HTR-8/SVneo (cell line): ENCODE measurements at places on chromosomes 6 and 20.

DNA sequence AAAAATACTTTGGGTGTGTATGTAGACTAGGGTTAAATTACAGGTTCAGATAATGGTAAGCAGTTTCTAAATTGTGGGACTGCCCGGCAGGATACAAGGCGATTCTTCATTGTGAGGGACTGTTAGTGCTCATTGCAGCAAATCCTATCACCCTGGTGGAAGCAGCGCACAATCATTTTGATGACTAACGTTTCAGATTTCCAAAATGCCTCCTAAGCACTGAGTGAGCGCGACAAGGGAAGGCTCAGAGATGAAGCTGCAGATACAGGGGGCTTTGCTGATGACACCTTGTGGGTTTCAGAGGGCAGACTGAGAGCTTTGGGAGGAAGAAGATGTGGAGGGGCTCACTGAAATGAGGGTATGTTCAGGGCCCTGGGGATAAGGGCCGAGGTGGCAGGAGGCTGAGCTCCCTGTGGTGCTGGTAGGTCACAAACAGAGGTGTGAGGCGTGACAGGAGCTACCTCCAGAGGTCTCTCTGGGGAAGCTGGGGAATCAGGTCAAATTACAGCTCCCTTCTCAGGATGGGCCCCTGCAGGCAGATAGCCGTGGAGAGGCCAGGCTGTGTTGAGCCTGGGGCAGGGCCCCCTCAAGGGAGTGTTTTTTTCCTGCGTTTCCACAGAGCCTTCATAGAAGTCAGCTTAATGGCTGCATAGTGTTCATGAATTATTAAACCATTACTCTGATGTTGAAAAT, 84.5 kb upstream of the FYN start:
- peak; percentile 42 for DNase-seq

GRCh38 chr6:3918469-3918868, 69.3 kb downstream of the FAM50B start:
- DNase-seq: no peak

DNA sequence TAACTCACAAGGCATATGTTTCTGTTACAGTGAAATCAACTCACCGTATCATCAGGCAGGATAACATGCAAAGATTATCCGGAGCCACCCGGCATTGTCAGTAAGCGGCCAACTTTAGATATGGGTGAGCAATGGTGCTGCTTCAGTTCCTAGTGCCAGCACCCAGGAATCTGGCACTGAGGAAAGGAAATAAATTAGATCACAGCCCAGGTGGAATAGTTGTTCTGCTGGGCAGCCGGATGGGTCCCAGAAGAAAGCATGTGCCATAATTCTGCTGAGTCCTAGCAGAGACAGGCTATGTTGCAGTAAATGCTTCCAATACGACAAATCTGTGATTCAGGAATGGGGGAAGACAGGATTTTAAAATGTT, 183.6 kb upstream of the SPTLC3 start:
- DNase-seq: no peak

DNA sequence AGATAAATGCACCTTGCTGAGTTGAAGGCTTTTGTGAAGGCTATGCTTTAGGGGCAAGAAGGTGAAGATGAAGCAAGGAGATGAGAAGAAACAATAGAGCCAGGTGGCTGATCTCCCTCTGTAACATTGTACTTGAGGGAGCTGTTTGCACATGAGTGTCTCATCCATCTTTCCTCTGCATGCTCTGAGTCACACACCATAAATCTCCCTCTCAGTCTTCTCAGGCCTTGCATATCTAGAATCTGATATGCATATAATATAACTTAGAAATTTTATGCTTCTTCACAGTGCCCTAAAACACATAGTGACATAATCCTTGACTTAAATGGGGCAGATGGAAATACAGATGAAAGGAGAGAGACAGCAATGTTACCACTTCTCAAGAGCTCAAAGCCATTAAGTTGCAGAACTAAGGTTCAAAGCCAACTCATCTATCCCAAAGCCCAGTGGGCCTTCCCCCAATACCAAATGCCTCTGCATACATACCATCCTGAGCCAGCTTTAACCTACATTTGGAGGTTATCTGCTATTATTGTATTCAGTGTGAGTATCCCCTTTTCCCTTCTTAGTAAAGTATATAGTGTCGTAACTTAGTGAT, 62.4 kb upstream of the STXBP5 start:
- DNase-seq: peak; percentile 28

GRCh38 chr6:23218751-23219150, 649.4 kb downstream of the HDGFL1 start:
- no peak for DNase-seq

- DNase-seq: no peak
Observed at GRCh38 chr6:40555092-40555491, 32.1 kb downstream of the LRFN2 start.

- no peak for DNase-seq
Observed at GRCh38 chr6:9233226-9233625, 797.9 kb upstream of the SLC35B3 start.

- DNase-seq: no peak
Observed at GRCh38 chr6:35669451-35670045, 19.2 kb downstream of the FKBP5 start.

- DNase-seq: no peak
Observed at GRCh38 chr6:17904491-17905120, 82.8 kb downstream of the KIF13A start.

DNA sequence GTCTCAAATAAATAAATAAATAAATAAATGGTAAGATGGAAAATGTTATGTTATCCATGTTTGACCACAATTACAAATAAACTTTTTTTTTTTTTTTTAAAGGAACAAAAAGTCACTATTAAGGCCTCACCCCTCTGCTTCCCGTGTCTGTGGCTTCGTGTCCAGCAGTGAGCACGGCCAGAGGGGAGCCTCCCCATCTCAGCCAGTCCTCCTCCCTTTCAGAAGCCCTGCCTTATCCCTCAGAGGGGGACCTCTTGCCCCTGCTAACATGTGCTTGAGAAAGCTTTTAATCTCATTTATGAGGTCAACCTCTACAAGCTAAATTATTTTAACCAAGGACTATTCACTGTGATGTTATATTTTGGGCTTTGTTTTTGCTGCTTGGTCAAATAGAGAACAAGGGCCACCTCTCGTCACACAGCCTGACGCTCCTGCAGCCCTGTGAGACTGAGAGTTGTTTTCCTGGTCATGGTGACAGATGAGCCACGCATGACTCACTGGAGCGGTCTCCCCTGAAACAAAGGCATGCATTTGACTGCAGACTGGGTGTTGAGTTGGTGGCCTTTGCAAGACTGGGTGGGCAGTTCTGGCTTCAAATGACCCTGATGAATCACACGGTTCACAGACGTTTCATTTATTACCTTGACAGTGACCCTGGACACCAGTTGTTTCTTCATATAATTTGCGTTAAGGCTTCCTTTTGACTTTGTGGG, 131.8 kb downstream of the TIAM2 start:
- peak; percentile 76 for DNase-seq

DNA sequence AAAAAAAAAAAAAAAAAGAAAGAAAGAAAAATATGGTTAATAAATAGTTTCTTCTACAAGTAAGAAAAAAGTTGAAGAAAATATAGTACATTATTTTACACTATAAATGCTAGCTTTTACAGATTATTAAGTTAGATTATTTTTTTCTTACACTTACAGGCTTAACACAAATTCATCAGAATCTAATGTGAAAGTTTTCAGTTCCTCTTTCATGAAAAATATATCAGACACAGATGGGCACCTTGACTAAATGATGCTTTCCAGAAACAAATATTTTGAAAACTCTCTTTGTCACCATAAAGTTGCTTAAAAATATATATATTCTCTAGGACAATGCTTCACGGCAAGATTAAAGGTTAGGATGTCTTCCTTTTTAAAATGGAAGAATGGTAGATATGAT, 321.8 kb upstream of the HSF2 start:
- no peak for DNase-seq

GRCh38 chr20:23583526-23583925, 15.2 kb upstream of the CST9L start:
- no peak for DNase-seq

DNA sequence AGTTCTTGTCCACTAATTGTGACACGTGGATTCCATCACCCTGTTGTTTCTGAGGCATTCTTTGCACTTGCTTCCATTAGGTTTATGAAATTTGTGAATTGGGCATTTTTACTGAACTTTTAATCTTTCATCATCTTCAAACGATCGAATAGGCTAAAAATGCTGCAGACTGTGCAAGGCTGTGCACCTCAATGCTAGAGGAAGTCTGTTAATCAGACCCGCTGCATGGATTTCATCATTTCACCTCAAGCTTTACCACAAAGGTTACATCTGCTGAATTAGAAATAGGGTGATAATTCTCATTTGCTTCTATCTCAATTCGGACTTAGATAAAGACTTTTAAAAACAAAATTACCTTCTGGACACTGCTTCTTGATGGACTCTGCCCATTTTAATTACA, 27.8 kb upstream of the F13A1 start:
- no peak for DNase-seq

- DNase-seq: no peak
Observed at GRCh38 chr6:148814082-148814790, 67.4 kb downstream of the UST start.

- DNase-seq: peak; percentile 88
Observed at GRCh38 chr20:58524814-58525213, 9.6 kb upstream of the APCDD1L start.

DNA sequence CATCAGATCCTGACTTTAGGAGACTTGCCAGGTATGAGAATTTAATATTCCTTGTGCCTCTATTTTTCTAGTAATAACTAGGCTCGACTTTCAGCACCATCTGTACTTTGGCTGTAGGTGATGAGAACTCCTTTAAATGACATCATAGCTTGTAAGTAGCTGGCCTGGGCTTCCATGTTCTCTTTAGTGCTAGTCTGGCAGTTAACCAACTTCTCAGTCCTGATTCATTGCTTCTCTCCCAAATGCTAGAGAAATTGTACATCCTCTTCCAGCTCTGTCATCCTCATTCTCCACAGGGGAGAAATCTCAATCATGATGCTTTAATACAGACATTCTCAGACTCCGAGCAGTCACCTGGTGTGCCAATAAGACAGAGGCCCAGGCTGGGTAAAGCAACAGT, 143.5 kb upstream of the MOCS1 start:
- DNase-seq: no peak

GRCh38 chr6:77502981-77503380, 39.7 kb upstream of the HTR1B start:
- DNase-seq: no peak

- DNase-seq: no peak
Observed at GRCh38 chr6:31805939-31806469, 762 bp downstream of the LSM2 start.

- no peak for DNase-seq
Observed at GRCh38 chr20:460707-461106, 1.6 kb downstream of the TBC1D20 start.

DNA sequence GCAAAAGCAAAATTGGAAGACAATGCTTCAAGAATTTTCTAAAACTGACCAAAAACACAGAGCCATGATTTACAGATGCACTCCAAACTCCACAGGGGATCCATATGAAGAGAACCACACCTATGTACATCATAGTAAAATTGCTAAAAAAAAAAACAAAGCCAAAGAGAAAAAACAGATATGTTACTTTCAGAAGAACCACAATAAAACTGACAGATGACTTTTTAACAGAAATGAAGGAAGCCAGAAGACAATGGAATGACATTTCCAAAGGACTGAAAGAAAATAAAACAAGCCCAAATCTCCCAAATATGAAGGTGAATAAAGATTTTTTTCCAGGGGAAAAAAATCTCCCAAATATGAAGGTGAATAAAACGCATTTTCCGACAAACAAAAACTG, 17.5 kb downstream of the TRERF1 start:
- DNase-seq: no peak

DNA sequence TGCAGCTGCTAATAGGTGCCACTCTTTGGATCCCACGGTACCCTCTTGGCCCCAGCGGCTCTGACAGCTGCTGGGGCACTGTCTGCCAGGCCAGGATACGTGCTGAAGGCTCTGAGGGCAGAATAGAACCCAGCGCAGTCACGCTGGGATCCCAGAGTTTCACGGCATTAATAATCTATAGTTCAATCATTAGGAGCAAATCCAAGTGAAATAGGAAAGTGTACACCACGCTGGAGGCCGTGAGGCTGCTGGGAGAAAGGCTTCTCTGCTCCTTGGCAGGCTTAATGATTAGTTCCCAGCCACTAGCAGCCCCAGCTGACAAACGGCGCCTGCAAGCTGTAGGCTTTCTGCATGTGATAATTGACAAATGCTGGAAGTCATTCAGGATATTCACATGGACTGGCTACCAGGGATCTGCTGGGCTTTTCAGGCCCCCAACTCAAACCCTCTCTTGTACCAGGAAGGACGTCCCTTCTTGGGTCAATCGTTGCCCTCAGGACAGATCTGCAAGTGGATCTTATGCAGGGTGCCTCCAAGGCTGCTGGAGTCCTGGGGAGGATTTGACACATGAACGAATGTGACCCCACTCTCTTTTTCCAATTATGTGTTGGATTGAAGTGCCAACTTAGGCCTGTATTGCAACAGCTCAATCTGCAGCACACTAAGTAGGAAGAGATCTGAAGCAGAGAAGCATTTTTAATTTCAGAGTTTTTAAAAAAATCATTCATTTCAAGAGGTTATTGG, 50.1 kb upstream of the INSM1 start:
- no peak for DNase-seq

- DNase-seq: no peak
Observed at GRCh38 chr6:97392735-97393134, 109.7 kb upstream of the MMS22L start.

- no peak for DNase-seq
Observed at GRCh38 chr6:107021446-107022185, 6.4 kb upstream of the MTRES1 start.

DNA sequence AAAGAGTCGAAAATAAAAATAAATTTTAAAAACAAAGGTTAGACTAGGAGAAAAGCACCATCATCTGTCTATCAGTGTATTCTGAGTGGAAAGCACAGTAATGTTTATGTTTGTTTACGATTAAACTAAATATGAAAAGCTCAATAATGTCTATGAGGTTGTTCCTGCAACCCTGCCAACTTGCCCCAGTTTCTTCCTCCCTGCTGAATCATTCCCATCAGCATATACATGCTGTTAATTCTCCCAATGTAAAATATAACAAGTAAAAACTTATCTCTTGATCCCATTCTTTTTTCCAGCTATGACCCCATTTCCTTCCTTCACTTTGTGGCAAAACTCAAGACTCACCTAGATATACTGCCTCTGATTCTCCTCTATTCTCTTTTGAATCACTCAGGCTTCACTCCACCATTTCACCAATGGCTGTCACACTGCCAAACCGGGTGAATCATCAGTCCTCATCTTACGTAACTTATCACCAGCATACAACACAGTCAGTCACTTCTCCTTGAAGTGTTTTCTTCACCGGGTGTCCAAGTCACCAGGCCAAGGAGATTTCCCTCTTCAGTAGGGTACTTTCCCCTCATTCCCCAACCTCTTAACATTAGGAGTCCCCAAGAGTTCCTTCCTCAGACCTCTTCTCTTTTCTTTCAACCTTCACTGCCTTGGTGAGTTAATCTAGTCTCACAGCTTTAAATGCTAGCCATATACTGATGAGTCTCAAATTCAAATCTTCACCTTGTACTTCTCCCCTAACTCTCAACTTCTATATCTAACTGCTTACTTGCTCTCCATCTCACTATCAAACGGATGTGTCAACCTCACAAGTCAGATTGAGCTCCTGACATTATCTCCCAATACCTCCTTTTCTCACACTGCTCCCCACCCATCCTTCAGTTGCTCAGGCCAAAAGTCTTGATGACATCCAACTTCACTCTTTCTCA, 6.2 kb downstream of the TMEM242 start:
- DNase-seq: peak; percentile 69
